Left cardiac atrium (tissue), 4 donors: ENCODE measurements at places on chromosomes 3 and 15. TPM values are rescaled to one million over a fixed set of nuclear protein-coding genes. Genes with fewer than 3 reads are reported as not detected.

GRCh38 chr3:81170298-81170697 is 591.1 kb downstream of the GBE1 start:
- no peak for DNase-seq

DNA sequence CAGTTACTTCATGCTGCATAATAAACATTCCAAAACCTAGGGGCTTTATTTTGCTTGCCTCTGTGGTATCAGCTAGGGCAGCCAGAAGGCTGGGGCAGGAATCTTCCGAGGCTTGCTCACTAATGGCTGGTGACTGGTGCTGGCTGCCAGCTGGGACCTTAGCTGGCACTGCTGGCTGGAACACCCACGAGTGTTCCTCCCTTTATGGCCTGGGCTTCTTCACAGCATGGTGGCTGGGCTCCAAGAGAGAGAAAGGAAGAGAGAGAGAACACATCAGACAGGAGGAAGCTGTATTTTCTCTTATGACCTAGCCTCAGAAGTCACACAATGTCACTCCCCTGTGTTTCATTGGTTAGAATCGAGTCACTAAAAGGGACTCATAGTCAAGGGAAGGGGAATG is 23.9 kb upstream of the CDCP1 start:
- DNase-seq, result no peak

- DNase-seq, result no peak
Observed at GRCh38 chr3:133440652-133441051, 40.8 kb downstream of the BFSP2 start.

GRCh38 chr15:64740311-64741170 is 34.8 kb downstream of the RBPMS2 start:
- DNase-seq, result peak; percentile 81

DNA sequence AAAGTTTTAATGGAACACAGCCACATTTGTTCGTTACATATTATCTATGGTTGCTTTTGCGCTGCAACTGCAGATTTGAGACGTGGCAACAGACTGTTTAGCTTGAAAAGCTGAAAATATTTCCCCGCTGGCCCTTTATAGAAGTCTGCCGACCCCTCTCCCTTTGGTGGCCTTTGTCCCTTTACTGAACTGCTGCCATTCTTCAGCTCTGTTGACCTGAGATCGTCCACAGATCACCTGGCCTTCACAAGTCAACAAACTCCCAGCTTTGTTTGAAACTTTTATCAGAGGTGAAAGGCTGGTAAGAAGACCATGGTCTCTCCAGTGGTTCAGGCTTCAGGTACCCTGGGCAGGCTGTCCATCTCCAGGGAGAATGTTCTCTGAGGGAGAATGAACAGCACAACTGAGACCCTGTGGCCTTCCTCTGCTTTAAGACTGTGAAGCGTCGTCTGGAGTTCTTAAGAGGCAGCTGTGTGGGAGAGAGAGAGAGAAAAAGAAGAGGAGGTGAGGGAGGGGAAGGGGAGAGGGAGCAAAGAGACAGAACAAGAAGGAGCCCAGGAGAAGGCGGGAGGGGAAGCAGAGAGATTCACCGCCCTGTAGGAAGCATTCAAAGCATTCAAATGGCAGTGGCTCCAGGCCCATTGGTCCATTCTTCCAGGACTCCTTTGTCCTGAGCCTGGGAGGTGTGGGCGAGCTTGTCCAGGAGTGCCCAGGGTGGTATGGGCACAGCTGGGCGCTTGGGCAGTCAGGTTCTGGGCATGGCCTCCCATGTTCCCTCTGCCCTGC is 53.7 kb upstream of the INSYN1 start:
- no peak for DNase-seq

DNA sequence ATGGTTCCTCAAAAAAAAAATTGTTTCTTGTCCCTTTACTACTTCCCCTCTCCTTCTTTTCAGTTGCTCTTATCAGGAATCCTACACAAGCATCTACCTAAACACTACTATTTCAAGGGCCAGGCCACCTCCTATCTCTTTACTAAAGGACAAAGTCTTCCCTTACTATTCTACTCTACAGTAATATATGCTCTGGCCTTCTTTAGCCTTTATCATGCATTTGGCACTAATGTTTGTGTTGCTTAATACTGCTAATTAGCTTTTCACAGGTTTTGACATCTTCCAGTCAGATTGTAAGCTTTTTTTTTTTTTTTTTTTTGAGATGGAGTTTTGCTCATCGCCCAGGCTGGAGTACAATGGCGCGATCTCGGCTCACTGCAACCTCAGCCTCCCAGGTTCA is 5.3 kb downstream of the CEP19 start:
- no peak for DNase-seq

DNA sequence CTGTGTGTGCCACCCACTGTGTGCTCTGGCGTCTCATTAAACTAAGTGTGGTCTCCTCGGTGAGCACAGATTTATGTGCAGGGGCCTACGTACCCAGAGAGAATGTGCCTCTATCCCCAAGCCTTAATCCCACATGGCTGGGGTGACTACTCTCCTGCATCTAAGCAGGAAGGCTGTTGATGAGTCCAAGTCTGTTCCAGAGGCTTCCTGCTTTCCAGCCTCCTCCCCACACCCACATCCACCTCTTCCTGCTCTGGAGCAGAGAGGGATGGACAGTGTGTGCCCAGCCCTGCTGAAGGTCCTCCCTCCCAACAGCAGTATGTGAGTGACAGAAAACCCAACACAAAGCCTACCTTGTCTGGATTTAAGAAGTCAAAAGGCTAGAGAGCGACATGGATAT is 38.8 kb upstream of the BCL2L10 start:
- DNase-seq, result no peak

GRCh38 chr15:31077941-31078340 is 23.6 kb downstream of the TRPM1 start:
- no peak for DNase-seq

DNA sequence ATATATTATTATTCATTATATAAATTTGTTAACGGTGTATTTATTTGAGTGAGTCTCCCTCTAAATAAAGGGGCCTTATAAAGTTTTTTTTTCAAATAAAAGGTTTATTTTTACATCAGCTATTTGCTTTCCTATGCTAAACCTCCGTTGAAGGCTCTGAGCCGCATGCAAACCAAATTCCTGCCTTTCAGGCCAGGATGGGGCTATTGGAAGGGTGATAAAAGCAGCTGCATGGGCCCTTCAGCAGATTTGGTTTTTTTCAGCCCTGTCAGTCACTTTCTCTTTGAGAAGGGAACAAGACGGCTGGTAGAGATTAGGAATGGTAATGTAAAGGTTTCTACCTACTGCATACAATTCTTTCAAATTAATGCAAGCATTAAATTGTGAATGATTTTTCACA is 244.2 kb downstream of the WNT5A start:
- no peak for DNase-seq

DNA sequence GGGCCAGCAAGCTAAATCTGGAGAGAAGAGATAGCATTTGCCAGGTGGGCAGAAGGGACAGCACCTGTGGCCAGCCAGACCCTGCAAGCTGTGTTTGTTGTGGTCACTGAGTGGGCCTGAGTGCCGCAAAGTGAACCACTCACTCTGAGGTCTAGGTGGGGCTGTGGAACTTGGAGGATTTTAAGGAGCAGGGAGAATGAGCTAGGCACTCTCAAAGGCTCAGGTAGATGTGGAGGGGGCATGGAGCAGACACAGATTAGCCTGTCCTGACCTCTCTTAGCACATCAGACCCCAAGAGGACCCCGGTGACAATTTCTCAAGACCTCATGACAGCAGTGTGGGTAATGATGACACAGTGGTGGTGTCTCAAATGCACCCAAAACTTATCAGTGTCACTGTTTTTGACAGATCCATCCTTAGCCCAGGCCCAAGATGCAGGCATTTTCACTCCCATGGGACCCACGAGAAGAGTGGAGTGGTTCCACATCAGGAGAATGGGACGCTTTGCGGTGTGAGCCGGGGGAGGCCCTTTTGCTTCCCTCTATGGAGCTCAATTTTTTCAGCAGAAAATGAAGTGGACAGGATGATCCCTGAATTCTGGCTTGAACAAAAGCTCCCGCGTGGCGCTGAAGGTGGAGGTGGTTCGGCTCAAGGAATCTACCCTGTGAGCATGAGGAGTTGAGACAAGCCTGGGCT is 43.8 kb upstream of the TLE3 start:
- no peak for DNase-seq

- no peak for DNase-seq
Observed at GRCh38 chr3:99128725-99129505, 227.4 kb upstream of the DCBLD2 start.

DNA sequence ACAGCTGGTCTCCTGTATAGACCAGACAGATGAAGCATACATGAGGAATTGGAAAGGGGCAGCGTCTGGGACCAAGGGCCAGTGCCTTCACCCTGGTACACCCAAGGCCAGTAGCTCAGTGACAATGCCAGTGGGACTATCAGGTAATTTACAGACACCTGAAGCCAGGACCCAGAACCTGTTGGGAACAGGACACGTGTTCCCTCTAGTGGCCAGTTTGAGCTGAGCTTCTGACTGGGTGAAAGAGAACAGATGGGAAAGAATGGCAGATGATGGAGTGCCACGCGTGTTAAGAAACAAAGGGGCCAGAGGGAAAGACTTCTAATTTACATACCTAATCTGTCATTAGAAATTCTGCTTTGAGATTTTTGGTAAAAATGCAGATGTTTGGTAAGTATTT is 5.1 kb upstream of the SLC25A38 start:
- DNase-seq, result no peak

- DNase-seq, result peak; percentile 30
Observed at GRCh38 chr3:5053021-5053831, 68.9 kb upstream of the ARL8B start.

DNA sequence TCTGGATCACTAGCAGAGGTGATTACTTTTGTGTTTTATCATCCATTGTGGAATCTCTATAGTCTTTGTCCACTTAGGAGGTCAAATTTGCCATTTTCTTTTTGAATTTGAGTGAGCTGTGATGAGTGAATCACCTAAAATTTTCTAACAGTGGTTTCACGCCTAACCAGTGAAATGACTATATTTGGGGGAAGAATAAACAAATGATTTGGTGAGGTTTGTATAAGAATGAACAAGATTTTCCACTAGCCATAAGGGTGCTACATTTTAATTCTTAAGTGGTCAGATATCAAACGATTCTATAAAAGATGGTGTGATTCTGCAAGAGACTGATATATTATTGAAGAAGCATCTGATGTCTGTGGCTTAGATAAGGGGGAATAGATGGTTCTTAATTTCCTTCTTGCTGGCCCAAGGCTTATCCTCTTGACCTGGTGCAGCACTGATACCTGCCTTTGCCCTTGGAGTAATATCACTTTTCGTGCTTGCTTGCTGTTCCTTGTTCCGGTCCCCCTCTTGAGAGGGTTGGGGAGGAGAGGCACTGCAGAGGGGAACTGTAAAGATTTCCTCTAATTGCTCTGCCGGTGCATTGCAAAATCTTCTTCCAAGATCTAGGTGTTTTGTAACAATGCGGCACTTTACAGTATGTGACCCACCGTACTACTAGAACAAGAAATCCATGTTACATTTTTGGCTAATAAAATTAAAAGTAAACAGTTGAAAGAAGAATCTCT is 14.5 kb downstream of the C3orf20 start:
- DNase-seq, result no peak

DNA sequence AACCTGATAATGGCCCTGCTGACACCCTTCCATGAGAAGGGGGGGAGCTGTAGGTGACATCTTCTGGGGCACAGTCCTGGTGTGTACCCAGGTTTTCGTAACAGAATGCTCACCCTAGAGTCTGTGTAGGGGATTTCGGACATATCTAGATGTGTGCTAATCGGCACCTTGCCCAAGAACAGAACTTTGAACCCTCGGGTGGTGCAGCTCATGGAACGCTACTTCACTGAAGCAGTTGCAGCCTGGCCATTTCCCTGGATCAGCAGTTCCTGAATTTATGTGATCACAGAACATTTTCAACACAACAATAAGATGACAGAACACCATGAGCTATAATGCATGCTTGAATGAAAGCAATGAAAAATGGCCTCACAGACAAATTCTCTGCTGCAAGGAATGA is 57.5 kb upstream of the MUC13 start:
- DNase-seq, result no peak

Gene CLDN1
- total RNA-seq, result 4.4 TPM

Gene POPDC2
- 677 TPM for total RNA-seq

DNA sequence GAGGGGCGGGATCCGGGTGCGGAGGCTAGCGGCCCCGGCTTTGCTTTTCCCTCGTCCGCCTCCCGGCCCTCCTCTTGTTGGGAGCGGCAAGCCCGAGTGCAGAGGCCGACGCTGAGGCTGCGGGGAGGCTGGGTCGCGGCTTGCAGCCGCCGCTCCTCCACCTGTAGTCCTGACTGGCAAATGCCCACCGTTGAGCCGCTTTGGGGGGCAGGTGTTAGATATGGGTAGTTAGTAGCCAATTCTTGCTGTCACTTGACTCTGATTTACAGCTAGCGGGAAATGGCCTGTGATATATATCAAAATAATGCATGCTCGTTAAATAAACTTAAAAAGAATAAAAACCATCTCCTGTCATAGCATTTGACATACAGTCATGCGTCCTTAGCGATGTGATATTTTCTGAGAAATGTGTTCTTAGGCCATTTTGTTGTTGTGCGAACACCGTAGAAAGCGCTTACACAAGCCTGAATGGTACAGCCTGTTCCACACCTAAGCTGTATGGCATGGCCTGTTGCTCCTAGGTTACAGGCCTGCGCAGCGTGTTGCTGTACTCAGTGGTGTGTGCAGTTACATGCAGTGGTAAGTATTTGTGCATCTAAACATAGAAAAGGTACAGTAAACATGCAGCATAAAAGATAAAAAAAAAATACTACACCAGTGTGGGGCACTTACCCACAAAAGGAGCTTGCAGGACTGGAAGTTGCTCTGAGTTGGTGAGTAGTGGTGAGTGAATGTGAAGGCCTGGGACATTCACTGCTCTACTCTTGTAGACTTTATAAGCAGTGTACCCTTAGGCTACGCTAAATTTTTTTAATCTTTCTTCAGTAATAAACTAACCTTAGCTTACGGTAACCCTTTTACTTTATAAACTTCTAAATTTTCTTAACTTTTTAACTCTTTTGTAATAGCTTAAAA is 873 bp downstream of the CAPN7 start:
- no peak for DNase-seq

- DNase-seq, result peak; percentile 54
Observed at GRCh38 chr15:81296673-81297072, 27.3 kb downstream of the STARD5 start.

DNA sequence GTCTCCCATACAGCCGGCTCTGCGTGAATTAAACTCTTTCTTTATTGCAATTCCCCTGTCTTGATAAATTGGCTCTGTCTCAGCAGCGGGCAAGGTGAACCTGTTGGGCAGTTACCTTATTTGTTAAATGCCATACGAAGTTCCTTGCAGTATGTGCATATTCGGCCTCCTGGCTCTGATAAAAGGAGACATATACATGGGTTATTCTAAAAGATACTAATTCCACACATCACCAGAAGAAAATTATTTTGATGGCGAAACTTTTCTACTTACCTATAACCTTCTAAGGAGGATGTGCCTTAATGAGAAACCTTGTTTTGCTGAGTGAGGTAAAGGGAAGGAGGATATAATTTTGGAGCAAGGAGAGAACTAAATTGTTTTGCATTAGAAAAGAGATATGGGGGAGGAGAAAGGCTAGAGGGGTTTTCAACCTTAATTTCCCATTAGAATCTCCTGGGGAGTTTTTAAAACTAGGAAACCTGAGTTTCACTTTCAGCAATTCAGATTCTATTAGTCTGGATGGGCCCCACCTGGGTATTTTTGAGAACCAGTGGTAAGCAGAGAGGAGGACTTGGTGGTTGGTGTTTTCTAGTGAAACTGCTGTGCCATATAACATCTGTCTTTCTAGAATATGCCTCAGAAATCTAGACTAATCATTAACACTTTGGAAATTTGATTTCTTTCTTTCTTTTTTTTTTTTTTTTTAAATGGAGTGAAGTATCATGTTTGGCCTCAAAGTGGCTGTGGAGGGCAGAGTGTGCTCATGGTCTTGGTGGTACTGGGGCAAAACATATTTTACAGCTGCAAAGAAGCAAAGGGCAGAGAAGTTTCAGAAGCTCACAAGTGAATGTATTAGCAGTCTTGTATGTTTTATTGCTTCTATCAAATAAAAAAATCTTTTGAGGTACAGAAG is 23.0 kb downstream of the NANOGP8 start:
- DNase-seq, result no peak
